ENCODE measurements at places on chromosomes 2 and 18.

DNA sequence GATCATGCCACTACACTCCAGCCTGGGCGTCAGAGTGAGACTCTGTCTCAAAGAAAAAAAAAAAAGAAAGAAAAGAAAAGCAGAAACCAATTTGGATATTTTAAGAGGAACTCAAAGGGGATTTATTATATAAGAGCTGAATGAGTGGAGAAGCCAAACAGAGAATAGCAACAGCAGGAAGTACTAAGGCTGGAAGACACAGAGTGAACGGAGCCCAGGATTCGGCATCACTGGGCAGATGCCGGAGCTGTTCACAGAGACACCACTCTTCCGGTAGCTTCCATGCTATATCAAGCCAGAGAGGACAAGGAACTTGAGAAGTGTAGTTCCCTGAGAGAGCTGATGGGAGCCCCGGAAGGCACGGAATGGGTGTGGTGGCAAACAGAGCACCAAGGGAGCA lies 47.0 kb upstream of the CABLES1 start:
- DNase-seq: no peak

- no peak for DNase-seq
Observed at GRCh38 chr18:68721681-68722583, 7.0 kb upstream of the TMX3 start.

DNA sequence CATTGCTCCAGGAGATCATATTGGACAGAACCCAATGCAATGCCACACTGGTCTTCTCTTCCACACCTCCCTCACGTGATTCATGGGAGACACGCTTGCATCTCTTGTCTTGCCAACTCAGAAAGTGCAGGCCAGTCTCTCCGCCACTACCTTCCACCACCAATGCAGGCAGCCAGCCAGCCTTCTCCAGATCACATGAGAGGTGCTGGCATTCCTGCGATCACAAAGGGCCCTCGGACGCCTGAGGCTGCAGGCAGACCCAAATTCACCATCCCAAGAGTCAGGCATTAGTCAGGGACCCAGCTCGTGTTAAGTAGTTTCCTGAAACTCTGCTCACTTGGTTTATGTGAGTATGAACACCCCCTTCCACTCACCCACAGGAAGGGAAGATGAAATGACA lies 437.0 kb upstream of the ETAA1 start:
- DNase-seq: no peak

DNA sequence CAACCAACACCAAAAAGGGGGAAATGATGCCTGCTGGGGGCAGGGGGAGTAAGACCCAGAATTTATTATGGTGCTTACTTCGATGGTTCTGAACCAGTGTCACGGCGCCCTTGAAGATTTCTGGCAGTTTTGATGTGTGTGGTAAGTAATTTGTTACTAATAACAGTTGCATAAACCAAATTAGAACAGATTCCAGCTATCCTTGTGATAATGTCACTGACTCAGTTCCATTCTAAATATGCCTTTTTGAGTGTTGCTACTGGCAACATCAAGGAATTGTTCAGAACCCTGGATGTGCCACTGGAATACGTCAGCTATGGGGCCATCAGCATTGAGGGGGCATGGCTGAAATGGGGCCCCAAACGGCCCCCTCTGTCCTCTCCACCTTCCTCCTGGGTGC lies 11.6 kb downstream of the SAG start:
- DNase-seq: no peak

GRCh38 chr18:8034674-8035073 lies 467.6 kb downstream of the PTPRM start:
- no peak for DNase-seq

GRCh38 chr2:75007819-75008218 lies 49.4 kb downstream of the POLE4 start:
- DNase-seq: peak; percentile 59

- DNase-seq: no peak
Observed at GRCh38 chr2:68448671-68449653, 18.1 kb downstream of the FBXO48 start.

GRCh38 chr2:238513346-238513745 lies 86.6 kb downstream of the ASB1 start:
- DNase-seq: no peak

DNA sequence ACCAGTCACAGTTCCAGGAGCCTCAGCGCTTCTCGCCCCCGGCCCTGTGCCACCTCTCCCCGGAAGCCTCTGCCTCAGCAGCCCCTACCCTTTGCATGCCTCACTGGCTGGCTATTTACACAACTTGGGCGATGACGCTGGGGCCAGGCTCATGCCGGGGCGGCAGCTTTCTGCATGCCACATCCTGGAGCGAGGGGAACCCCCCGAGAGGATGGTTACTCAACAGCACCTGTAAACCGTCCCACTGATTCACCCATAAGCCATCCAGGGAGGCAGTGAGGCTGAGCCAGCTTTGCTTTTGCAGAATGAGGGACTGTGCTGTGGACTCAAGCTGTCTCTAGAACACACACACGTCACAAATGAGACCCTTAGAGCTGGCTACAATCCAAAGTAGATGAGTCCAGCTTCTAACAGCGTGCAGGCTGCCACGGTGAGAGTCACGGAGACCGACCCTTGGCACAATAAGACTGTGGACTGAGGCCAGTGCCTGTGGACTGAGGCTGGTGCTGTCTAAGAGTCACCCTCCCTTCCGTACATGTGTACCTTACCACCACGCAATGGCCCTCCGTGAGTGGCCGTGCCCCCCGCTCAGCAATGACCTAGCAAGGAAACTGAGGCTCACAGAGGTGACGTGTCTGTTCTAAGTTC lies 45.6 kb upstream of the ODC1 start:
- no peak for DNase-seq

DNA sequence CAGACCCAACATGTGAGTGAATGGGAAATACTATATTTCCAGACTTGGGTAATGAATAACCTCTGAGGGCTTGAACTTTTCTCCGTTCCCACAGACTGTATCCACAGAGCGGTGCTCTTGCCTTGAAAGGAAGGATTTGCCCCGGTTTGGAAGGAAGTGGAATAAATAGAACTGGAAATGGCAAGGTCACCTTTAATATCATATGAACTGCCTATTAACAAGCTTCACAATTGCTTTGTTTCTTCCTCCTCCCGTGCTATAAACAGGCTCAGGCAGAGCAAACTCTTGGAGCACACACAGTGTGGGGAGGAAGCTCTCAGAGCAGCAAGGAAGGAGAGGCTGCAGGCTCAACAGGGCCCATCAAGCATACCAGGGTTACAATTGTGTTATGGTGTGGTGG lies 28.5 kb upstream of the DARS1 start:
- no peak for DNase-seq

GRCh38 chr2:15311201-15311907 lies 249.8 kb downstream of the NBAS start:
- DNase-seq: no peak

- DNase-seq: no peak
Observed at GRCh38 chr2:204135752-204136151, 199.2 kb downstream of the ICOS start.

- DNase-seq: no peak
Observed at GRCh38 chr2:172394002-172394401, 33.4 kb upstream of the ITGA6 start.

DNA sequence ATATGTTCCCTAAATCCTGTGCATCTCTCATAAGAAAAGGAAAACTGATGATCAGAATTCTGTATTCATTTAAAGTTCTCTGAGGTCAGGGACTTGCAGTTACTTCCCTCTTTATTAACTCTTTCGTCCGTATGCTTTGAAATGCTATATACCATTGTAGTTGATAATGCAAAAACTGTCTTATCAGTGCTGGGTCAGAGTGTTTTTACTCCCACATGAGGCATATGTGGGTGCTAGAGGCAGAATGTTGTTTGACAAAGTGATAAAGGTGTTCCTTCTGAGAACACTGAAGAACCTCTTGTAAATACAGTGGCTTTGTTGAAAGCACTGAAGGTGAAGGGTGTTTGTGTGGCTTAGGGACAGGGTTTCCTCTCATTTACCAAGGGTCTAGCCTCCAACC lies 136.5 kb upstream of the NFATC1 start:
- no peak for DNase-seq

DNA sequence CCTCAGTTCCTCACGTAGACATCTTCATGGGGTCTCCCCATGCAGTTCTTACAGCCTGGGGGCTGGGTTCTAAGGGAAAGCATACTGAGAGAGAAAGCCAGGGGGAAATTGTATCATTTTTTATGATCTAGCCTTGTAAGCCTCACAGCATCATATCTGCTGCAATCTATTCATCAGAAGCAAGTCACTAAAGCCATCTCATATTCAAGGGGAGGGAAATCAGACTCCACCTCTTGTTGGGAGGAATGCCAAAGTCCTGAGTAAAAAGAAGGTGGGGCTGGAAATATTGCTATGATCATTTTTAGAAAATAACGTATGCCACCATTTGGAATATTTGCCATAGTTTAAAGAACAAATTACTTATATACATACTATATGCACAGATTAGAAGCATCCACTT lies 304.6 kb downstream of the TXNL1 start:
- DNase-seq: no peak

DNA sequence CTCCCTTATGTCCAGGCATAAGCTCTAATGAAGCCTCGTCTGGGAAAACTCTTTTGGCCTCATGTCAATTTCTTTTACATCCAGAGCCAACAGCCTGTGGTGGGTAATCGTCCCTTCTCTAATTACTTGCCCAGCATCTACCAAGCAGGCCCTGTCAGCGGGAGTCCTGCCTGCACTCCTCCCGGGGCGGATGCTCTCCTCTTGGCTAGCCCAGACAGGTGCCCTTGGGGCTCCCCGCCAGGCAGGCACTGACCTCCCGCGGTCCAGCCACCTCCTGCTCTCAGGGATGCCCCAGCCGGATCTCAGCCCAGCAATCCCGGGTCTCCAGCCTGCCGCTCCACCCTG lies 74.2 kb downstream of the NCAPH start:
- peak; percentile 83 for DNase-seq

DNA sequence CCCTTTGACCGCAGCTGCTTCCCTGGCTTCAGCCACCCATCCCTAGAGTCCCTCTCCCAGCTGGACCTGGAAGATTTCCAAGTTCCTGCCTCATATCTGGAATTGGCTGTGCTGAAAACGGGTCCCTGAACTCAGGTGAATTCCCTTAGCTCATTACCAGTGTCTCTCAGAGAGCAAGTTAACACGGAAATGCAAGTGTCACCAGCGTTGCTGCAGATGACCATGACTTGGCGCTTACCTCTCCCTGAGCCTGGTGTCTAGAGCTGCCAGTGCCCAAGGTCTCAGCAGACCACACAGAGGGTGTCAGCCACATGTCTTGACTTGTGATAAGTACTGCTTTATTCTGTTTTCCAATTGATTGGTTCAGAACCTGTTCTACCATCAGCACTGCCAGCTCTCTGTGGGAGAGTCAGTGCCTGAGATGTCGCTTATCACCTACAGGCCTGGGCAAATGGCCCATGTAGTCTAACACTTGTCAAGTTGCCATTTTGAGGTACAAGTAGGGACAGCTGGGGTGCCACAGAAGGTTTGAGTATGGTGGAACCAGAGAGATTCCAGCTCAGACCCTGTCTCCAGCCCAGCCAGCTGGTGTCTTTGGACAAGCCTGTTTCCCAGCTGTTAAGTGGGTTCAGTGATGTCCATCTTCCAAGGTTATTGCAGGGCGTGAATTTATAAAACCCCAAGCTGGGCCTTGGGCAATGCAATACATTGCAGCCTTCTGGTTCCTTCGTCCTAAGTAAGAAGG lies 48.7 kb downstream of the LYPD1 start:
- peak; percentile 47 for DNase-seq

DNA sequence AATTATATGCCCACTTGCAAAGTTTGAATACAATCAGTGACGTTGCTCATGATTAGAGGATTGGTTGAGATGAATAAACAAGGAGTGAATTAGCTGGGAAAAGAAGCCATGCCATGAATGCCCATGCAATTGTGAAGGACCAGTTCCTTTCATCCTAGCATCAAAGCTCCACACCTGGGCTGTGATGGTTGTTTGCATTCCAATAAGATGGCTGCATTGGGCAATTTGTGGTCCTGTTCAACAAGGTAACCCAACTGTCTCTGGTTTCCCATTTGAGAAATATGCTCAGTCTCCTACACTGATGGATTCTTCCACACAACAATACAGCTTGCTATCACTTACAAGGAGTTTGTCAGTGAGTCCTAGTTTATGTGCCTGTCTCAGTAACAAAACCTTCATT lies 550.2 kb downstream of the STK39 start:
- no peak for DNase-seq

GRCh38 chr2:97348265-97348664 lies 235.3 kb downstream of the ANKRD36 start:
- DNase-seq: no peak

DNA sequence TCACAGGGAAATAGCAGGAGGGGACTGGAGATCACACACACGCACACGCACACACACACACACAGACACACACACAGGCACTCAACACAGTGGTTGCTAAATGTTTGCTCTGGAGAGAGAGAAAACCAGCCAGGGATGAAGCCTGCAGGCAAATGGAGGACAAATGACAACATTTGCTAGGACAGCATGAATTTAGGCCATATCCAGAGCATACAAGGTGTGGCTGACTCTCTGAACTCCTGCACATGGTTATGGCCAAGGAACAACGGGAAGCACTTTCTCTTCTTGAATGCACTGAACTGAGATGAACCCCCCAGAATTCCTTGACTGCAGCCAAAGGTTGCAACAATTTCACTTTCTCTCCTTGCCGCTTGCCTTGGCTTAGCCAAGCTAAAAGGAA lies 230.0 kb upstream of the RASGRP3 start:
- DNase-seq: no peak

DNA sequence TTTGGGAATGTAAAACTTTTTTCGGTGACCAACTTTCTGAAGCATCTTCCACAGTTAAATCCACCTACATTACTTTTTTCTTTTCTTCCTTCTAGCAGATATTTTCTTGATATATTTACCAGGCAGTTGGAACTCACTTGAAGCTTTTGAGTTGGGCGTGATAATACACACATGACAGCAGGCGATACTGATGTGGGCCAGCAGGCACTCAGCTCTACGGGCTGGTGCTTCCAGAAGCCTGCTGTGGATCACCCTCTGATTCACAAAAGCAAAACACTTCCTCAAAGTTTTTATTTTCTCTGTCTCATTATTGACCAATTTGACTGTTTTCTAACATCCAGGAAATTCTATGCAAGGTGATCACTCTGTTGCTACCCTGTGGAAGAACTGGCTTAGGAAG lies 22.9 kb downstream of the GRHL1 start:
- DNase-seq: no peak

GRCh38 chr2:20484810-20485611 lies 38.1 kb downstream of the RHOB start:
- no peak for DNase-seq

DNA sequence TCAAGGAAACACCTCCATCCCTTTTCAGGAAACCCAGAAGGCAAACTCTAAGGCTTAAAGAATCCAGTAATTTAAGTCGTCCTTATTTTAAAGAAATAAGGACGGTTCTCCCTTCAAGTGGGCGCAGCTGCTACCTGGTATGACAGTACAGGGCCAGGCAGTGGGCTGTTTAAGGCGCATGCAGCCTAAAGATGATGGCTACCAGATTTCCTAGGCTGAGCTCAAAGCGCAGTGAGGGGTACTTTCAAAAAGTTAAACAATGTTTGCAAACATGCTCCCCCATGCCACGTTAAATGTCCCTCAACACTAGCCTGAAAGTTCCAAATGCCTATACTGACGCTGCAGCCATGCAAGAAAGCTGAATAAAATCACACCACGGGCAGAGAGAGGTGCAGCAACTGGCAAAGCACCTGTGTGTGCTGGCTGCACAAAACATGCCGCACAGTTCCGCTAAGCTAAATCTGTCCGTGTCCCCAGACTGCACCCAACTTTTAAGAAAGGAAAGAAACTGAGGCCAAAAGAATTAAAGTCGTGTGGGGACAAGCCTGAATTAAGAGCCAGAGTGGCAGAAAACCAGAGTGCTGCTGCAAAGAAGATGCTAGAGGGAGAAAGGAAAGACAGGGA lies 583 bp downstream of the HIBCH start:
- peak; percentile 40 for DNase-seq

- DNase-seq: no peak
Observed at GRCh38 chr2:188937228-188938220, 36.6 kb upstream of the COL3A1 start.
